ENCODE measurements at places on chromosomes 11 and 22.

GRCh38 chr22:42743501-42743991, 22.9 kb upstream of the A4GALT start:
- no peak for DNase-seq

DNA sequence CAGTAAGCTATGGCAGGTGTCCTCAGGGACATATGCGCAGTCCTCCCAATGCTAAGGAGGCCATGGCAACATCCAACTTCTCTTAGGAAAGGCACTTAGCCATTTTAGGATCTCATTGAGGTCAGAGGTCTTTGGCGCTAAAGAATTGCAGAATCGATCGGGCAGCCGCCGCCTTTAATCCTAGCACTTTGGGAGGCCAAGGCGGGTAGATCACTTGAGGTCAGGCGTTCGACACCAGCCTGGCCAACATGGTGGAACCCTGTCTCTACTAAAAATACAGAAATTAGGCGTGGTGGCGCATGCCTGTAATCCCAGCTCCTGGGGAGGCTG, 1.2 kb upstream of the CHID1 start:
- no peak for DNase-seq

DNA sequence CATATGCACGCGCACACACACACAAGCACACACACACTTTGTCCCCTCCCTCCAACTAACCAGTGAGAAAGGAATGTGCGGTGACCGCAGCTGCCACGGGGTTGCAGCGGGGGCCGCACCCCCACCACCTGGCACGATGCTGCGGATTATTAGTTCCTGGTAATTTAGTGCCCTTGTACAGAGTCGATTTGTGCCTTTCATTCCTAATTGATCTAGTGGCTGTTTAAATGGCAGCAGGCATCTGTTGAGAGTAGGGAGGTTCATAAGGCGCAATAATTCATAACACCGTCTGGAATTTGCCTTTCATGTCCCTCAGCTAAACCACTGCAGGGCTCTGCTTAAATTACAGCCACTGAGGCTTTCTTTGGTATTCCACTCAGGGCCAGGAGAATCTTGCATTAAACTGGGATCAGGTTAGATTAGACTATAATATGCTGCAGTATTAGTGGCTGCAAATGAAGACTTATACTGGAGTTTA, 113.7 kb downstream of the FEZ1 start:
- no peak for DNase-seq

GRCh38 chr22:30873661-30874060, 94.9 kb downstream of the MORC2 start:
- no peak for DNase-seq

DNA sequence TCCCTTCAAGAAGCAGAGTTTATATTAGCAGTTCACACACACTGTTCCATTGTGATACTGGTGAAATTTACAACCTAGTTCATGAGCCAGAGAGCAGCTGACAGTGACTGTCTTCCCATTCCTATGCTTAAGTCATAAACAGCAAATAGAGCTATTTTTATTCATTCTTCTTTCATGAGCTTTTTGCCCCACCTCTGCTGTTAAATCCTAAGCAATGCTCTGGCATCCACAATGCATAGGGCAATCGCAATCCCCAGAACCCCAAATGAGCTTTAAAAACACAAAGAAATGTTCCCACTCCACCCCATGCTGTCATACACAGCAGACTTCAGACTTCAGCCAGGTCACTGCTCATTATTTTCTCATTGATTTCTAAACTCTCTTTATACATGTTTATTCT, 307.5 kb downstream of the ETS1 start:
- DNase-seq = no peak

DNA sequence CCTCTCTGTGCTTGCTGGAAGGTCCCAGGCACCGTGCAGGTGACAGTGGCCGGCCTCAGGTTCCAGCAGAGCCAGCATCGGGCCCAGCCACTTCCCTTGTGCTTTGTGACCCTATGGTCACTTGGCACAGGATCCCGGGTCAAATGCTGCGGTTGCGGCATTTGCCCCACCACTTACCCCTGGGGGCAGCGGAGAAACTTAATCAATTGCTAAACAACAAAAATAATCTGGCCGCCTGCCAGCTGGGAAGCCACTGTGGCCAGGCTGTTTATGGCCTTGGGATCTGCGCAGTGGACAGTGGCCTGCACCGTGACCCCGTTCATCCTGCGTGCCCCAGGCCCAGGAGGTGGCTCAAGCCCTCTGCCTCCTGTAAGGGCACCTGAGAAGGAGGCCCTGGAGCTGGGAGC, 65.0 kb downstream of the LRP5 start:
- DNase-seq = no peak

DNA sequence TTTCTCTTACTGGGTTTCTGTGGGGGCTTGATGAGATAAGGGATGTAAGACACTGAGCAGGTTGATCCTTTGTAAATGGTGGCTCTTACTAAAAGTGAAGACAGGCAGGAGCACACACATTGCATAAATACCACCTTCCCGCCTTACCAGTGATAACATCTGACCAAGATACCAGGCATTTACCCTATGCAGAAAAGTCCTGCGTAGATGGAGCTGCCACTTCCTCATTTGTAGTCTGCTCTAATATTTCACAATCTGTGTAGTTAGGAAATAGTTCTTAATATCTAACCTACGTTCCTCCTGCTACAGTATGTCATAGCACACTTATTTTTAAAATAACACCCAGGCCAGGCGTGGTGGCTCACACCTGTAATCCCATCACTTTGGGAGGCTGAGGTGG, 23.9 kb upstream of the SWAP70 start:
- no peak for DNase-seq

DNA sequence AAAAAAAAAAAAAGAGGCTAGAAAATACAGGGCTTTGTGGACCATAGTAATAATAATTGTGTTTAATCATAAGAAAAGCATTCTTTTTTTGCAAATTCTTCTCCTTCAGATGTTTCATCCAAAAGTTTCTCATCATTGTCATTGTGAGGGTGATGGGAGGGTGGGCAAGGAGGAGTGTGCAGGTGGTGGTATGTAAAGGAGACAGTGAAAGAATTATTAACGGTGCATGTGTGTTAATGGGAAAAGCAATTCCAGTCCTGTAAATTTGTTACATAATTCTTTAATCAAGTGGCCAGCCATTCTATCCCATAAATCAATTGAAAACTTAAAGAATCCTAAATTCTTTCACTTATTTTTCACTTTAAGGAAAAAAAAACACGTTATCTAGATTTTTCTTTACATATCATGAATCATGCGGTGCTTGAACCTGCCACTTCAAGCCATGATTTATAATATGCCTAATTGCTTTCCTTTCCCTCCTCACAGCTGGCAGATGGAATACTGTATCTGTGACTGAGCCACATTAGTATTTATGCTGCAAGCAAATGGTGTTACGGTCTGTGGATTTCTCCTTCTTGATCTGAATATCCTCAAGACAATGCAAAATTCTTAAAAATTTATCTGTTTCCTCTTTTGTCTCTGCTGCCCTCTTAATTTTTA, 318.5 kb downstream of the JRKL start:
- DNase-seq = no peak

GRCh38 chr22:39901565-39902146, 772 bp downstream of the GRAP2 start:
- DNase-seq = no peak

DNA sequence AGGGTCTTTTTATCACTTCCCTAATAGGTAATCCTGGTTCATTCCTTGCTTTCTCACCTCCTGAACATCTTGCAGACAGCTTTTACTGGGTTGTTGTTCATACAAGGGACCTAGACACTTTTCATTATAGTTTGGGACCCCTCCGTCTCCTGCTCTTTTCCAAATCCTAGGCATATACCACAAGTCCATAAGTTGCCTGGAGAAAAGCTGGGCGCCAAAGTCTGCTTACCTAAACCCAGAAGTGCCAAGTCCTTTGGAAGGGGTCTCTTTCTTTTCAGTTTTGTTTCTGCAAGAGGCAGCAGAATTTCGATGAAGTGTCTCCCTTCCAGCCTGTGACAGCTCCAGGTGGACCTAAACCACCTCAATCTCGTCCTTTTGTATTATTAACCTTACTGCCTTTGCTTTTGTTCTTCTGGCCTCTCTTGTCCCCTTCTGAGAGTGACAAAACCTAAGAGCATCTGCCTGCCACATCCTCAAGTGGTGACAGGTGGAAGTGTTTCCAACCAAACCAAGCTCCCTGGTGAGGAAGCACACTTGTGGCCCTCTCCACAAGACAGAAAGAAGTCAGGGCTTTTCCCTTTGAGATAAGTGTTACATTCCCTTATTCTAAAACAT, 19.5 kb upstream of the P2RY6 start:
- no peak for DNase-seq

- no peak for DNase-seq
Observed at GRCh38 chr11:127939000-127939399, 648.4 kb downstream of the ETS1 start.

DNA sequence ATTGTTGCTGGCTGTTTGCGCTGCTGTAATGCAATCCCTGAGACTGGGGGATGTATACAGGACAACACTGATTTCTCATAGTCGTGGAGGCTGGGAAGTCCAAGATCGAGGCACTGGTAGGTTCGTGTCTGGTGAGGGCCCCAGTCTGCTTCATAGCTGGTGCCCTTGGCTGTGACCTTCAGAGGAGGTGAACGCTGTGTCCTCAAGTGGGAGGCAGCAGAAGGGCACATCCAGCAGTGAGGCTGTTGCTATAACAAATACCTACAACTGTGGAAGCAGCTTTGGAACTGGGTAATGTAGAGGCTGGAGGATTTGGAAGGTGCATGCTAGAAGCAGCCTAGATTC, 21.3 kb downstream of the KRTAP5-5 start:
- no peak for DNase-seq

- peak; percentile 78 for DNase-seq
Observed at GRCh38 chr11:66545701-66546367, at the start of gene ZDHHC24. TSS of gene ZDHHC24 (minus strand) at chr11:66546048. CDS start at chr11:66546003, 45 bp downstream.

DNA sequence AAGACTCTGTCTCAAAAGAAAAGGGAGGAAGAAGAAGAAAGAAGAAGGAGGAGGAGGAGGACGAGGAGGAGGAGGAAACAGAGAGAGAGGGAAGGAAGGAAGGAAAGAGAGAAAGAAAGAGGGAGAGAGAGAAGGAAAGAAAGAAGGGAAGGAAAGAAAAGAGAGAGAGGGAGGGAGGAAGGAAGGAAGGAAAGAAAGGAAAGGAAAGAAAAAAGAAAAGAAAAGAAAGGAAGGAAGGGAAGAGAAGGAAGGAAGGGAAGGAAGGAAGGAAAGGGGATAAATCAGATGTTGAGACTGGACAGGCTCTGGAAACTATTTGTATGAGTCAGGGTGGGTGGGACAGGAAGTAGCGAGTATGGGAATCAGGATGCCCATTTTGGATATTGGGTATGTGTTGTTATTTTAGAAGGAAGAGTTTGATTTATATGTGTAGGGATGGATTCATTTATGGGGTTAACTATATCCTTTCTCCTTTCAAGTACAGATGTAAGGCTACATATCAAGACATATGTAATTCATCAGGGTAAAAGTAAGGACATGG, 6.0 kb upstream of the RPL3 start:
- DNase-seq = no peak

GRCh38 chr11:78415338-78415737, 2.3 kb downstream of the GAB2 start:
- DNase-seq = no peak

DNA sequence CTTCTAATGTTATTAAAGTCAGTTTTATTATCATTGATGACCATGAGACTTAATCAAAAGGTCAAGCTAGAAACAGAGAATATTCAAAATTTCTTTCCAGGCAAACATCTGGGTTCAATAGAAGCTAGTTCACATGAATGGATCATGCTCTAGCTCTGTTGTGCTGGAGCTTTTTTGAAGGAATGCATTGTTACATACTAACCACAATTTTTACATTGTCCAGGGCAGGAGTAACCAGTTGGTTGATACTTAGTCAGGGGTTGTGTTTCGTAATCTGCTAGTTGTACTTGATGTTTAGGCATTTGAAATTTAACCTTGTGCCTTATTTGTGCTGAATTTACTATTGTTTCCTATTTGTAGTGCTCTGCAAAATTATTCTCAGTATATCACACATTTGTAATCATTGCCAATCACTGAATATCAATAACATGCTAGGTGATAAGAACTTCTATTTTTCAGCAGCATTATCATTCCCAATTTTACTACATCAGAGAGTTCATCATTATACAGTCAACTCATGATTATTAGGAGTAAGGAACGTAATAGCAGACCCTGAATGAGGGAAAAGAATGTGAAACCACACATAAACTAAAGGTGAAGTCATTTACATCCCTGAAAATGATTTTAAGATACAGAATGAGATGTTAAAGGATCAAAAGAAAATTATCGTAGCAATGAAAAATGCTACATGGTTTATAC, 23.2 kb downstream of the NF2 start:
- no peak for DNase-seq

- DNase-seq = no peak
Observed at GRCh38 chr22:50051930-50052329, 6.2 kb downstream of the TTLL8 start.

DNA sequence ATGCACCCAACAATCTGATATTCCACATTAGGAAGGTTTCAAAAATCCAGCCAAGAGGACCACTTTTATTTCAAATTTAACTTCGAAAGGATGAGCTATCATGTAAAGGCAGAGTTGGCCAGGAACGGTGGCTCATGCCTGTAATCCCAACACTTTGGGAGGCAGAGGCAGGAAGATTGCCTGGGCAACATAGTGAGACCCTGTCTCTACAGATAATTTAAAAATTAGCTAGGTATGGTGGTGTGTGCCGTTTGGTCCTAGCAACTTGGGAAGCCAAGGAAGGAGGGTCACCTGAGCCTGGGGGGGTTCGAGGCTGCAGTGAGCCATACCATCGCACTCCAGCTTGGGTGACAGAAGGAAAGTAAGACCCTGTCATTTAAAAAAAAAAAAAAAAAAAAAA, 96.7 kb downstream of the CADM1 start:
- DNase-seq = no peak

GRCh38 chr11:129613071-129613470, 202.6 kb upstream of the TMEM45B start:
- DNase-seq = no peak

DNA sequence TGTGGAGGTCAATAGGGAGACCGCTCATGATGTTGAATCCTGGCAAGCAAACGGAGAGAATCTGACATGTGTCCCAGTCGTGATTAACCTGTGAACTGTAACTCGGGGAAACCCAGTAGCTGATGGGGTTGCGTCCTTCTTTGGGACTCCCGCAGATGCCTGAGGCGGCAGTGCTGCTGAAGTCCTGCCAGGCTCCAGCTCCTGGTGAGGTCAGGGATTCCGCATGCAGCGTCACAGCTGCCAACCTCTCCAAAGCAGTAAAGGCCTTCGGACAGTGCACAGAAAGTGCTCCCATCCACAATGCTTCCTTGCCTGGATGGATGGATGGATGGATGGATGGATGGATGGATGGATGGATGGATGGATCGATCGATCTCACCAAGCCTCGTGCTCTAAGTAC, 13.5 kb downstream of the KCNQ1 start:
- no peak for DNase-seq

DNA sequence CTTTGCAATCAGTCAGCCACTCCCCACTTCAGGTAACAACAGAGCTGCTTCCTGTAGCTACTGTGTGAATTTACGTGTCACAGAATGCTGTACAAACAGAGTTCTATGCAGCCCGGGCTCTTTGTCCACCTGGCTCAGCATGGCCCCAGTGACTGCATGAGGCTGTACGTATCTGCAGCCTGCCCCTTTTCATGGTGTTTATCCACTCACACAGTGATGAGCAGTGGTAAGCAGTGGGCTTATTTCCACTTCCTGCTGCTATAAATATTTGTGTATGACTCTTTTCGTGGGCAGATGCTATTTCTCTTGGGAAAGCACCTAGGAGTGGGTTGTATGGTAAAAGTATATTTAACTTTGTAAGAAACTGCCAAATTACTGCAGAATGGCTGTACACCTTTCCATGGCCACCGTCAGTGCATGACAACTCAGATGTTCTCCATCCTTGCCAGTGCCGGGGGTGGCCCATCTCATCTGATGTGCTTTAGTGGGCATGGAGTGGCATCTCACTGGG, 43.3 kb downstream of the MYEOV start:
- peak; percentile 46 for DNase-seq

- DNase-seq = no peak
Observed at GRCh38 chr11:64119700-64120099, 46.2 kb downstream of the MACROD1 start.
